ENCODE measurements at places on chromosomes 2 and 18.

DNA sequence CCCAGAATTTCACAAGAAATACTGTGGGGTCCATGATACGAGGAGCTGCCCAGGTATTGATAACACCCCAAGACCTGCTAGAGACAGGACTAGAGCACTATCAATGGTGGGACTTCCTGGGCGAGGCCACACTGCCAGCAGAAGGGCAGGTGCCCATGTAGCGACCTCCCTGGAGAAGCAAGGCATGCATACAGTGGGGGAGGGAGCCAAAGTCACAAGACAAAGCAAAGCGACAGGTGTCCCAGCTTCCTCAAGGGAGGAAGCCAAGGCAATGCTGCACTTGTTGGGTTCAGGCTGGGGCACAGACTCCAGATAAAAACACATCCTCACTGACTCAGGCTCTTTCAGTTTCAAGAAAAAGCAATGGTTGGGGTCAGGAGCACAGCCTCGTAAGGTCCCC, 7.5 kb downstream of the CD207 start:
- no peak for DNase-seq

GRCh38 chr2:216776066-216776850, 80.9 kb upstream of the IGFBP5 start:
- DNase-seq: no peak

DNA sequence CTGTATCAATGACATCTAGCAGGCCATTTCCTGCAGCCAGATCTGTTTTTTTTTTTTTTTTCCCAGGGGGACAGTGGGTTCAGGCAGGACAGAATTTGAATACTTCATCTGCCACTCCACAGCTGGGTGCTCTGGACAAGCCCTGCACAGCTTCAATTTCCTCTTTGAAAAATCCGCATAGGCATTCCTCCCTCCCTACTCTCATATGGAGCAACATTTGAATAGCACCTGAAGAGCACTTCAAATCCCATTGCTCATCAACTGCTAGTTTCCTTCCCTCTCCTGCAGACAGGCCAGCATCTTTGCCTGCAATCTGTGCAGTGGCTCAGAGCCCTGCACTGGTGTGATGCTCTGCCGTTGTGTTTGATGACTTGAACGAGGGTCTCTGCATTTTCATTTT, 326.3 kb downstream of the TSN start:
- no peak for DNase-seq

- DNase-seq: no peak
These were observed 6.1 kb downstream of the SLC66A2 start for GRCh38 chr18:79945118-79946042.

DNA sequence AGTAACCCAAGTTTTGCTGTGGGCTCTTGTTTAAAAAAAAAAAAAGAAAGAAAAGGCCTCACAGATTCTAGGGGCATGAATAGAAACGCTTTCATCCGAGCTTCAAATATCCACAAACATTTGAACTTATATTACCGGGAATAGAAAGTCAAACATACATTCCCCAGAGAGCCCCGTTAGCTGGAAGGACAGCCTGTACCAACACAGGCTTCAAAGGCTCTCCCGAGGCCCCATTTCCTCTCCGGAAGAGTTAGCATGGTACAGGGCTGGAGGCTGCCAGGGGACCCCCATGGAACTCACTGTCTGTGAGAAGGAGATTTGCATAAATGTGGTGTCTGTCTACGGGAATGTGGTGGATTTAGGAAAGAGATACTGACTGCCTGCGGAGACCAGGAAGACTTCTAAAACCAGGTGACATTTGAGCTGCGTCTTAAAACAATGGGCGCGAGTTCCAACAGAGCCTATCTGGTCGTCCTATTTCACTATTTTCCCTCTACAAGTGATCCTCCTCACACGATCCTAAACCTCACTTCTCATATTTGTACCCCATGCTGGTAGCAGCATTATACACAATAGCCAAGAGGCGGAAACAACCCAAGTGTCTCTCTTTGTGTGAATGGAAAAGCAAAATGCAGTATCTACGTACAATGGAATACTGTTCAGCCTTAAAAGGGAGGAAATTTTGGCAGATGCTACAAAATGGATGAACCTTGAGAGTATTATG, 820 bp upstream of the MATN3 start:
- no peak for DNase-seq

DNA sequence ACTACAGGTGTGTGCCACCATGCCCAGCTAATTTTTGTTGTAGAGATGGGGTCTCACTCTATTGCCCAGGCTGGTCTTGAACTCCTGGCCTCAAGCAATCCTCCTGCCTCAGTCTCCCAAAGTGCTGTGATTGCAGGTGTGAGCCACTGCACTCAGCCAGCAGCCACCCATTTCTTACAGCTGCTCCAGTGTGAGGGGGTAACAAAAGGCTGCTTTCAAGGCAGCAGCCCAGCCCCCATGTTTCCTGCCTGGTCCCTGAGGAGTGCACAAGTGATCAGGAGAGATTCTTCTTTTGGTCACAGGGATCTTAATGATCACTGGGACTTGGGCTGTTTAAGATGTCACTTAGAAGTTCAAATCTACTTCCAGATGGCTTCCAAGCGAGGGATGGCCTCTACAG, 15.2 kb upstream of the CXCR4 start:
- no peak for DNase-seq

- DNase-seq: no peak
These were observed 35.2 kb downstream of the PRELID3A start for GRCh38 chr18:12442946-12443345.

- no peak for DNase-seq
These were observed 15.0 kb upstream of the TEX51 start for GRCh38 chr2:126883666-126884040.

GRCh38 chr18:56831988-56832387, 180.8 kb downstream of the WDR7 start:
- no peak for DNase-seq

GRCh38 chr2:5060956-5061355, 631.2 kb upstream of the SOX11 start:
- no peak for DNase-seq

DNA sequence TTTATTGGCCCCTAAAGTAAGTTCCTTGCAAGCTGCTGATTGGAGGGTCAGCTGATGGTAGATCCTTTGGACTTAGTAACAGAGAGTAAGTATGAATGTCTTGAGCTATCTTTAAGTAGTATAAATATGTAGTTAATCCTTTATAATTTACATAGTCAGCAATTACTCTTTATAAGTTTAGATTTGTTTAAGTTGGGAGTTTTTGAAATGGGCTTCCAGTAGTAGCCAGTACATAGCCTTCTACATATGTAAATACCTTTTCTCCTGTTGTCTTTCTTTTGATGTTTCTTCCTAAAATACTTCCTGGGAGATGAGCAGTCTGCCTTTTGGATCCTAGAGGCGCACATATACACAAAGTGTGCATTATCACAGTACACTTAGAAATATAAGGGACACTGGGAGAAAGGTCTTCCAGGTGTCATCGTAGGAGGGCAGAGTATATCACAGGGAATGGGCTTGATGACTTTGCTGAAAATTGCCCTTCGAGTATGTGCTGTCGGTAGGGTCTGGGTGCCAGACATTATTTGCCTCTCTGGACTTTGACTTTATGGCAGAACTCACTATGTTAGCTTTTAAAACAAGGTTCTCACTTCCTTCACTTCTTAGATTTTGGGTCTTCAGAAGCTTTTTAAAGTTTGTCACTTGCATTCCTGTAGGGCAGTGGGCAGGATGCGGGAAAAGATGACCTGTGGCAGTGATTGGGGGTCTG, 21.6 kb downstream of the TTLL4 start:
- DNase-seq: no peak

GRCh38 chr2:223971-224760, 39.7 kb downstream of the SH3YL1 start:
- no peak for DNase-seq

DNA sequence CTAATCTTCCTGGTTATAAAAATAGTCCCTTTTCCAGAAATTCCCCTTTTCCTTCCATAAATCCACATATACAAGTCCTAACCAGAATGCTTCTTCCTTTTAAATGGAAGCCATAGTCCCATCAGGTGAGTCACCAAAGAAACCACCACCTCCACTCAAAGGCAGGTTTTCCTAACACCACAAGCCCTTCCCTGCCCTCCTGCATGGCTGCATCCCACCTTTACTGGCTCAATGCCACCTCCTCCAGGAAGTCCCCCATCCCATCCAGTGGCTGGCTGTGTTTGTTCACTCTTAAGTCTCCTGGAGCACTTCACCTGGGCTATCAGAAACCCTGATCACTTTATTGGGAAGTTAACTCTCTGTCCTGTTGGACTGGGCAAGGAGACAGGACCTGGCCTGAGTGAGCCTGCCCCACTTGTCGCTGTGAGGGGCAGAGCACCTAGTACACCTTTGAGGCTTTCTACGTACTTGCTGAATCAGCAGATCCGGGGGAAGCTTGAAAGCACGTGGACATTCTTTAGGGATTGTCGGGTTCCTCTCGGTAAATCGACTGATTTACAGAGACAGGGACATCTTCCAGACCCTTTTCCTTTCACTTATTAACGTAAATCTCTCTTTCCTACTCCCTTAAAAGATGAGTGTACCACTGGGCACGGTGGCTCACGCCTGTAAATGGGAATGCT, 71.0 kb downstream of the NGEF start:
- DNase-seq: no peak

DNA sequence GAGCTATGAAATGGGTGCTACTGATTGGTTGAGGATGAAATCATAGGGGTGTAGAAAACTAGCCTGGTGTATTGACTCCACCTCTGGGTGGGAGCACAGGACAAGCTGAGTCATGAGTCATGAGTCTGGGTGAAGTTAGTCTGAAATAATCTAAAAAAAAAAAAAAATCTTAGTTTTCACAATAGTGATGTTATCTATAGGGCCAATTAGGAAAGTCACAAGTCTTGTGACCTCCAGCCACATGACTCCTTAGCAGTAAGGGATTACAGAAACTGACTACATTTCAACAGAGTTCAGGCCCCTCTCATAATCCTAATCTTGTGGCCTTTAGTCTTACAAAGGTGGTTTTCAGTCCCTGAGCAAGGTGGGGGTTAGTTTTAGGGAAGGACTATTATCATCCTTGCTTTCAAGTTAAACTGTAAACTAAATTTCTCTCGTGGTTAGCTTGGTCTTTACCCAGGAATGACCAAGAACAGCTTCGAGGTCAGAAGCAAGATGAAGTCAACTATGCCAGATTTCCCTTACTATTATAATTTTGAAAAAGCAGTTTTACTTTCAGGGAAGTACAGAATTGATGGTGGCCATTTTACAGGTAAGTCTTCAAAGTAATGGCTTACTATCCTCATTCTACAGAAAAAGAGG, 338.0 kb upstream of the GYPC start:
- no peak for DNase-seq

GRCh38 chr2:129914538-129915302, 64.7 kb upstream of the RAB6C start:
- no peak for DNase-seq

DNA sequence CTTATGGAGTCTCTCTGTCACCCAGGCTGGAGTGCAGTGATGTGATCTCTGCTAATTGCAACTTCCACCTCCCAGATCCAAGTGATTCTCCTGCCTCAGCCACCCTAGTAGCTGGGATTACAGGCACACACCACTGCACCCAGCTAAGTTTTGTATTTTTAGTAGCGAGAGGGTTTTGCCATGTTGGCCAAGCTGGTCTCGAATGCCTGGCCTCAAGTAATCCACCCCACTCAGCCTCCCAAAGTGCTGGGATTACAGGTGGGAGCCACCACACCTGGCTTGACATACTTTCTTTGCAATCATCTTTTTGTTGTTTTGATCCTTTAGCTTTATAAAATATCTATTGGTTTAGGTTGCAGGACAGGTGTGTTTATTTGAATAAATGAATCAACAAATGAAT, 9.7 kb upstream of the KCNE4 start:
- no peak for DNase-seq

GRCh38 chr2:32271063-32271462, 6.4 kb upstream of the NLRC4 start:
- no peak for DNase-seq

DNA sequence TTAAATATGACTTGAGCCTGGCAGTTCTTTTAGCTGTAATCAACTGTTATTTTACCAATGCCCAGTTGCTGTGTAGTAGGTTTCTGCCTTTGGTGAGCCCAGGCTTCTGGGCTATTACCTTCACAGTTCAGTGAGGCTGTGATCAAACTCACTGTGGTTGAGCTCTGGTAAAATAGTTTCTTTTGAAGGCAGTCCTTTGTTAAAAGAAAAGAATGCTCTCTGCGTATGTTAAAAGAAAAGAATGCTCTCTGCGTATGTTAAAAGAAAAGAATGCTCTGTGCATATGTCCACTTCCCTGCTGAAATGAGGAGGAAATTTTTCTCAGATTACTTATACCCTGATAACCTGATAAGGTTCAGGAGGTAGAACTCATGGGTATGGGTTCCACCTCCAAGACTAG, 244.3 kb downstream of the RNF144A start:
- no peak for DNase-seq

- no peak for DNase-seq
These were observed 259.2 kb downstream of the IKZF2 start for GRCh38 chr2:212892193-212892592.

- DNase-seq: no peak
These were observed 282.2 kb downstream of the EXOC6B start for GRCh38 chr2:72543497-72544216.

- no peak for DNase-seq
These were observed 1.3 kb upstream of the TOGARAM2 start for GRCh38 chr2:28979576-28980366.
